ENCODE measurements at places on chromosomes 3 and 15.

- DNase-seq = no peak
Measured at GRCh38 chr3:49877716-49878115, 8.0 kb upstream of the CAMKV start.

DNA sequence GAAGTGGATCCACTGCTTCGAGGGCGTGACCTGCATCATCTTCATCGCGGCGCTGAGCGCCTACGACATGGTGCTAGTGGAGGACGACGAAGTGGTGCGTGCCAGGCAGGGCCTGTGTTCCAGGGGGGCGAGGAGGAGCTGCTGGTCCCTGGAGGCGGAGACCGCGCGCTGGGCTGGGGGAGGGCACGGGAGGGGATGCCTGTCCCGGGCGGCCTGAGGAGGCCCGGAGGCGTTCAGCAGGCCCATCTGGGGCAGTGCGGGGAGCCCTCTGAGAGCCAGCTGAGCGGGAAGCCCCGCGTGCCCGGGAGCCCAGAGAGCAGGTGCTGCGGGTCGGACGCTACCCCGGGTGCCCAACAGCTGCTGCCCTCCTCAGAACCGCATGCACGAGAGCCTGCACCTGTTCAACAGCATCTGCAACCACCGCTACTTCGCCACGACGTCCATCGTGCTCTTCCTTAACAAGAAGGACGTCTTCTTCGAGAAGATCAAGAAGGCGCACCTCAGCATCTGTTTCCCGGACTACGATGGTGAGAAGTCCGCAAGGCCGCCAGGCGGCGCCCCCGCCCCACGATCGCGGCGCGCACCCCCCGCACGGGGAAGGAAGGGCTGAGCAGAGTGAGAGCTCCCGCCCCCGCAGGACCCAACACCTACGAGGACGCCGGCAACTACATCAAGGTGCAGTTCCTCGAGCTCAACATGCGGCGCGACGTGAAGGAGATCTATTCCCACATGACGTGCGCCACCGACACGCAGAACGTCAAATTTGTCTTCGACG lies 2.9 kb downstream of the GNAT1 start:
- no peak for DNase-seq

DNA sequence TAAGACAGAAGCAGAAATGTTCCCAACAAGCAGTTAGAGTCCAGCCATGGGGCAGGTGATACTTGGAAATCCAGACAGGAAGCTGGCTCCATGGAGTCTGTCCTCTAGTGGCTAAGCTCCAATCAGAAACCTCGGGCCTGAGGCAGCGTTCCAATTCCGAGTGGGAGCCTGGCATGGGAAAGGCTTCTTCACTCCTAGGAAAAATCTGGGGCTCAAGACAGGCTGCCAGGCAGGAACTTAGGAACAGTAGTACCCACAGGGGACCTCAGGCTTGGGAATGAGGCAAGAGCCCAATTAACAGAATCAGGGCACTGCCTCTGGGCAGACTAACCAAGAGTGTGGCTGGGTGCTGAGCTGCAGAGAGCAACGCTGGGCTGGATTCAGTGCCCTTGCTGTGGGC lies 6.2 kb upstream of the ATP13A4 start:
- DNase-seq = no peak

GRCh38 chr15:90159213-90159612 lies 41.9 kb upstream of the SEMA4B start:
- DNase-seq = no peak
